ENCODE measurements at places on chromosomes 1 and 21. TPM values are rescaled to one million over a fixed set of nuclear protein-coding genes. Genes with fewer than 3 reads are reported as not detected.

LCE2B gene
- not detected for total RNA-seq

RGS7 gene
- total RNA-seq: 0.44 TPM

DCST1 gene
- not detected for total RNA-seq

CD52 gene
- total RNA-seq: not detected

FAM72B gene
- 4.3 TPM for total RNA-seq

GBP1 gene
- 28.0 TPM for total RNA-seq

GNAT2 gene
- not detected for total RNA-seq

RGS13 gene
- not detected for total RNA-seq
